Left renal cortex interstitium (tissue), 4 donors: ENCODE measurements at places on chromosomes 5 and 9.

DNA sequence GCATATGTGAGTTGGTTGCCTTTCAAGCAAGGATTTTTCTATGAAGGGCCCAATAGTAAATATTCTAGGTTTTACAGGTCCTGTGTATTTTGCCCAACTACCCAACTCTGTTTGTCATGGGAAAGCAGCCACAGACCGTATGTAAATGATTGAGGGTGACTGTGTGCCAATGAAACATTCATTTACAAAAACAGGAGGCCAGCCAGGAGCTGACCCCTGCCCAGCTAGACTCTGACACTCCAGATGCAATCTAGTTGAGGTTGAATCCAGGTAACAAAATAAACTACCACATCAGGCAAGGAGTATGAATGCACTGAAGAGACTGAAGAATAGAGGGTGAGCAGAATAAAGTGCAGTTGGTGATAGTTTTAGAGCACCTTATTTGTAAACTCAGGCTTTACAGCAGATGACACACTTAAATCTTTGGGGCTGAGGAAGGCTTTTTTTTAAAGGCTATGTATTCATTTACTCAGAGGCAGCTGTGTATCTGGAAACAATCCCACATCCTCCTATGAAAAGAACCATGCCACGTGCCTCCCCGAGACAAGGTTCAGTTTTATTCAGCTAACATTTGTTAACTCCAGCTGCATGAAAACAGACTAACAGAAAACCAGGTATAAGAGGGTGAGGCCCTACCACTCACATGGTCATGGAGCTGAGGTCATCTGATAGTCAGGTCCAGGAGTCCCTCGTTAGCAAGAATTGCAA, 60.7 kb downstream of the SLC1A1 start:
- no peak for DNase-seq

- no peak for DNase-seq
Observed at GRCh38 chr9:135796784-135797485, 95.0 kb downstream of the KCNT1 start.

DNA sequence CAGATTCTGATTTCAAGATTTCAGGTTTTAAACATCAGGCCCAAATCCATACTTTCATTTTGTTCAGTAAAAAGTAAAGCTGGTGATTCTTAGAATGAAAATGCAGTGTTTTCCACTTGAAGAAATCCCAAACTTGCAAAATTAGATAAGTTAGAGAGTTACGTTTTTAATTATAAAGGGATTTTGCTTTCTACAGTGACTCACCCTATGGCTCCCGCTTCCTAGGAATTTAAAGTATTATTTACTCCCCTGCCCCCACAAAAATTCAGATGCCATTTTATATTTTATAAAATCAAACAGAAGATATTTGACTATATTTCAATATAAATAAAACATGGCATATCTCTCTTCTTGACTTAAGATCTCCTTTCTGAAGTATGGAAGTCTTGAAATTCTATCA, 402.9 kb downstream of the ZSWIM6 start:
- DNase-seq = no peak

- no peak for DNase-seq
Observed at GRCh38 chr5:143188692-143189091, 214.8 kb downstream of the NR3C1 start.

DNA sequence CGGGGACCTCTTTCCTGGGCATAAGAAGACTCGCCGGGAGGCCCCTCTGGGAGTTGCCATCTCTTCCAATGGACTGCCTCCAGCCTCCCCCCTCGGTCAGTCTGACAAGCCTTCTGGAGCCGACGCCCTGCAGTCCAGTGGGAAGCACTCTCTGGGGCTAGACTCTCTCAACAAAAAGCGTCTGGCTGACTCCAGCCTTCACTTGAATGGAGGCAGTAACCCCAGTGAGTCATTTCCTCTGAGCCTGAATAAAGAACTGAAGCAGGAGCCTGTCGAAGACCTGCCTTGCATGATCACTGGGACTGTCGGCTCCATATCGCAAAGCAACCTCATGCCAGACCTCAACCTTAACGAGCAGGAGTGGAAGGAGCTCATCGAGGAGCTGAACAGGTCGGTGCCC, 28.4 kb upstream of the LTC4S start:
- DNase-seq = no peak

- DNase-seq = peak; percentile 70
Observed at GRCh38 chr5:92909602-92909962, 671.4 kb downstream of the NR2F1-AS1 start.

DNA sequence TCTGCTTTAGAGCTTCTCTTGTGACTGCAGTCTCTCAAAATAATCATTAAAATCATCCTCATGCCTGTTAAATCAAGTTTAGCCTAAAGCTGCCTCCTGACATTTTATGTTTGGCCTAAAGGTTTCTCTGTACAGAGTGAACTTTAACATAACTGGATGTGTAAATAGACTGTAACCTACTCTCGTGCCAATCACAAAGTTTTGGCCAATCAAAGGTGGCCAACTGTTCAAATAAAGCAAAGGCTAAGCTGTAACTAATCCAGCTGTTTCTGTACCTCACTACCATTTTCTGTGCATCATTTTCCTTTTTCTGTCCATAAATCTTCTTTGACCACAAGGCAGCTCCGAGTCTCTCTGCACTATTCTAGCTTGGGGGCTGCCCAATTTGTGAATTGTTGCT, 86.2 kb downstream of the GCNT1 start:
- no peak for DNase-seq

DNA sequence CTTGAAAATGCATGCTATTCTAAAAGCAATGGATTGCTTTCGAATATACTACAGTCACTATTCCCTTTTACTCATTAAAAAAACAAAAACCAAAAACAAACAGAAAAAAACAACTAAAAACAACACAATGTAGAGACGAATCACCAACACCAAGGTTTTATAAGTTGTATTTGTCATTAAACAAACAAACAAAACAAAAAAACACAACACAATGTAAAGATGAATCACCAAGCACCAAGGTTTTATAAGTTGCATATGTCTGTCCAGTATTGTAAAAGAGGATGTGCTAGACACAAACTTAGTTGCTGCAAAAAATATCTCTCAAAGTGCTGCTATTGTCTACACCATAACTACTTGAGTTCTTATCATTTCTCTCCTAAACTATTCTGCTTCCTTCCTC, 1269.2 kb downstream of the EFNA5 start:
- no peak for DNase-seq

DNA sequence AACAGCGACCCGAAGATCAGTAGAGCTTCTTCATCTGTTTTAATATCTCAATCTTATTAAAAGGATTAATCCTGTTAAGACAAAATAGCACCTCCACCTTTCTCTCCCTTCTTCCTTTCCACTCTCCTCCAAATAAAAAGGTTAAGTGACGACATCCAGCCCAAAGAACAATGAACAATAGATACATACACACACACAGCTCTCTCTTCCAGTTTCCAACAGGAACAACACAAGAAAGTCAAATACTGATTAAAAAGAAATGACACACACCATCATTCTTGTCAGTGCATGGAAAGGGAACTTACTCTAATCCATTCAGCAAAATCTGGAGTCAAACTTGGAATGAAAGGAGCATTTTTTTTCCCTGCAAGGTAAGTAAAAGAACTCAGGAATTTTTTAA, 2.8 kb downstream of the ARL15 start:
- DNase-seq = no peak

DNA sequence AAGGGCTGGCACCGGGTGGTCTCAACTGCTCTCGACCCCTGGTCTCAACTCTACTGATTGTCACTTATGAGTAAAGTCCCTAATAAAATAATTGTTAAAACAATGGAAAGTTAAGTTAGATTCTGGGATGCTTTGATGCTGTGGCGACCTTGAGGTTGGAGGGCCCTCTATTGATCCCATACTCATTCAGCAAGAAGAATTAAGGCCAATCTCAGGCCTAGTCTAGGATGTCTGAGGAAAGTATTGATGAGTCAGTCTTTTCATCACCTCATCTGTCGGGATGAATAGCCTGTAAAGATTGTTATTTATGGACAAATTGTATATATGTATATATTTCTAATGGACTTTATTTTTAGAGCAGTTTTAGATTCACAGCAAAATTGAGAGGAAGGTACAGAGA, 50.8 kb downstream of the WDR36 start:
- DNase-seq = no peak

- DNase-seq = no peak
Observed at GRCh38 chr9:26054600-26055520, 376.6 kb upstream of the TUSC1 start.

DNA sequence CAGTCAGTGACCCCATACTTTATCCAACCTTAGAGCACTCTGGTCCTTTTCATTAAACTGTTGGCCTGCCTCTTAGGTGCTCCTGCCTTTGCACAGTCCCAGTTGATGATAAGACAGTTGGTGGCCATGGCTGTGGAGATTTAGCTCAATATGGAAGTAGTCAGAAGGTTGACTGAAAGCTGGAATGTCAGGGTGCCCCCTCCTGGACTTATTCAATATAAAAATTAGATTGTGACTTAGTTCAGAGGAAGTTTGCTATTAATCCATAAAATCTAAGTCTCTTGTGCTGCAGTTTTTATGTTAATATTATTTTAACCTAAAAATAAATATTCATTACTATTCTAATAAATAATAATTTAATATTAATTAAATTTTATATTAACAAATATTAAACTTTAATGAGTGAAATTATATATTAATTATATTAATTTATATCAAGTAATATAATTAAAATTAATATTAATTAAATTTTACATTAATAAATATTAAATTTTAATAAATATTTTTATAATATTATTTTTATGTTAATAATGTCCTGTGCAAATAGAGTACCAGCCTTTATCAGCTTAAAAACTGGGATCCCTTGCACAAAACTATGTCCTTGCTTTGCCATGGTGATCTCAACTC, 77.7 kb upstream of the ADAMTSL1 start:
- DNase-seq = no peak

GRCh38 chr9:110040788-110041187, 167.2 kb downstream of the C9orf152 start:
- DNase-seq = no peak

- DNase-seq = no peak
Observed at GRCh38 chr5:53575101-53575500, 14.7 kb downstream of the NDUFS4 start.

GRCh38 chr9:80090317-80090716, 518.6 kb downstream of the TLE4 start:
- DNase-seq = no peak

DNA sequence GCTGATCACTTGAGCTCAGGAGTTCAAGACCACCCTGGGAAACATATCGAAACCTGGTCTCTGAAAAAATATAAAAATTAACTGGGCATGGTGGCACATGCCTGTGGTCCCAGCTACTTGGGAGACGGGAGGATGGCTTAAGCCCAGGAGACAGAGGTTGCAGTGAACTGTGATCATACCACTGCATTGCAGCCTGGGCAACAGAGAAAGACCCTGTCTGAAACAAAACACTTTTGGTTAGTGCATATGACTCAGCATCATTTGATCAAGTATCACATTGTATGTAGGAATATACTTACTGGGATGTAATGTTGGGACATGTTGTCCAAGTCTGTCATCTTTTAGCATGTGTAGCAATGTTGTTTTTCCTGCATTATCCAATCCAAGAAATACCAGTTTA, 12.0 kb downstream of the SAR1B start:
- DNase-seq = no peak
